ENCODE measurements at places on chromosomes 1 and 21. TPM values are rescaled to one million over a fixed set of nuclear protein-coding genes. Genes with fewer than 3 reads are reported as not detected.

The CFHR5 gene
- total RNA-seq = not detected

The GPR153 gene
- total RNA-seq = 11.8 TPM

The TIE1 gene
- total RNA-seq = 0.68 TPM

The SLC44A5 gene
- 0.12 TPM for total RNA-seq

The OR2L5 gene
- total RNA-seq = not detected

The CSMD2 gene
- 1.1 TPM for total RNA-seq

The OR2AK2 gene
- total RNA-seq = not detected

The ATP5PO gene
- 198 TPM for total RNA-seq

The FCMR gene
- 1.7 TPM for total RNA-seq

The GPR25 gene
- total RNA-seq = not detected

The TAS1R1 gene
- 0.20 TPM for total RNA-seq

The AKNAD1 gene
- total RNA-seq = 4.7 TPM

The ETV3L gene
- total RNA-seq = not detected

The MGST3 gene
- 457 TPM for total RNA-seq

The KCNT2 gene
- not detected for total RNA-seq

The LCE2B gene
- not detected for total RNA-seq

The AUNIP gene
- 10.0 TPM for total RNA-seq

The PRELP gene
- not detected for total RNA-seq

The ZBTB8B gene
- under 0.01 TPM for total RNA-seq

The C1QA gene
- not detected for total RNA-seq

The LAPTM5 gene
- total RNA-seq = 70.7 TPM

The HES4 gene
- total RNA-seq = 0.48 TPM

The AIDA gene
- 44.3 TPM for total RNA-seq

The SLC1A7 gene
- total RNA-seq = not detected

The MTARC1 gene
- total RNA-seq = not detected

The RSPO1 gene
- not detected for total RNA-seq

The LRRC42 gene
- total RNA-seq = 57.8 TPM

The ZMYM1 gene
- 24.5 TPM for total RNA-seq

The SYTL1 gene
- not detected for total RNA-seq

The TSTD1 gene
- total RNA-seq = 0.48 TPM

The CTBS gene
- 29.0 TPM for total RNA-seq

The RBM11 gene
- total RNA-seq = not detected

The CYP4A22 gene
- not detected for total RNA-seq

The ZNF697 gene
- 6.6 TPM for total RNA-seq

The OR2T35 gene
- not detected for total RNA-seq

The TBX15 gene
- 0.24 TPM for total RNA-seq

The GFI1 gene
- total RNA-seq = 0.12 TPM

The CTTNBP2NL gene
- 9.9 TPM for total RNA-seq

The DNAI4 gene
- total RNA-seq = 6.6 TPM
